Right hindlimb (tissue), 1 donor: ENCODE measurements at places on chromosomes 2 and 18.

DNA sequence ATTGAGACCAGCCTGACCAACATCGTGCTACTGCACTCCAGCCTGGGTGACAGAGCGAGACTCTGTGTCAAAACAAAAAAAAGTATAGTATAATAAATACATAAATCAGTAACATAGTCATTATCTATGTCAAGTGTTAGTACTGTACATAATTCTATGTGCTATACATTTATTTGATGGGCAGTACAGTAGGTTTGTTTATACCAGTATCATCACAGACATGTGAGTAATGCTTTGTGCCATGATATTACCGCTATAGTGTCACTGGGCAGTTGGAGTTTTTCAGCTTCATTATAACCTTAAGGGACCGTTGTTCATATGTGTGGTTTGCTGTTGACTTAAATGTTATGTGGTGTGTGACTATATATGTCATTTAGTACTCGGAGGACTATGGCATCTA, 24.9 kb downstream of the MTA3 start:
- no peak for DNase-seq

DNA sequence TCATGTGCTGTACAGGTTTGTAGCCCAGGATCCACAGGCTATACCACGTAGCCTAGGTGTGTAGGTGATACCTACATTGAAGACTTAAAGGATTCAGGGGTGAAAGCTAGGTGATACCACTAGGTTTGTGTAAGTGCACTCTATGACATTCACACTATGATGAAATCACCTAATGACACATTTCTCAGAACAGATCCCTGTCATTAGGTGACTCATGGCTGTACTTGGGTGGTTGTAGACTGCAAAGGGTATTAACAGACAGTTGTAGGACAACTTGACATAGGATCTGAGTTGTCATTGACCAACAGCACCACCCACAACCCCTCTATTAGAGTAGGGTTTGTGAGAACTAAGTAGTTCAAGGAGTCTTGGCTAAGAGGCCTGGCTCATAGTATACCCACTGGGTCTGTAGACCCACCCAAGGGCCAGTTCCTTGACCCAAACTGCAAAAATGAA, 27.7 kb upstream of the SMCHD1 start:
- DNase-seq = no peak

DNA sequence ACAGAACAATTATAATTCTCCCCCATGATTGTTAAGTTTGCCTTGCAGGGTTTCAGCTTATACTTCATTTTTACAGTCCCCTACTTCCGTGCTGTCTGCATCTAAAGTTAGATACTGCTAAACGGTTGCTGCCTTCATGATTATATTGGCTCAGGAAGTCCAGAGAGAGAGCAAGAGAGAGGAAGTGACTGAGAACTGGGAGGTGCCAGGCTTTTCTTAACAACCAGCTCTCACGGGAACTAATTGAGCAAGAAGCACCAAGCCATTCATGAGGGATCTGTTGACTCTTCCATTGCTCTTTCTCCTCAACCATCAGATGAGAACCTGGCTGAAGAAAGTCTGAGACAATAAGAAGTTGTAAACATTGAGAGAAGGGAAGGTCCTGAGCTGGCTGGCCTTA, 125.5 kb upstream of the SIX2 start:
- DNase-seq = no peak

GRCh38 chr2:11478899-11479605, 13.1 kb upstream of the E2F6 start:
- no peak for DNase-seq

DNA sequence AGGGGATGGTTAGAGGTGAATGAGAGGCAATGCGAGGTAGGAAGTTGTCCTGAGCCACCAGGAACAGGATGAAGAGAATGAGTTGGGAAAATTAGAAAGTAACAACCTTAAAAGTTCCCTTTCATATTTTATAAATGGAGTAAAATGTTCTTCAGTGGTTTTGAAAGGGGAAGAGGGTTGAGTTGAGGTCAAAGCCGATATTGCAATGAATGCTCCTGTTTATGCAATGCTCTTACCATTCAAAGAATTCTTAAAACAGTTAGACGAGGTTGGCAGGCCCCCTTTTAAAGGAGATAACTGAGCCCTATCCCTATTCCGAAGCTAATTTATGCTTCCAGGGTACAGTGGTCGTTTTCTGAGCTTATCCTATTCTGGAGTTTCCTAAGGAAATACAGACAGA, 2110.3 kb upstream of the CELF4 start:
- DNase-seq = no peak

DNA sequence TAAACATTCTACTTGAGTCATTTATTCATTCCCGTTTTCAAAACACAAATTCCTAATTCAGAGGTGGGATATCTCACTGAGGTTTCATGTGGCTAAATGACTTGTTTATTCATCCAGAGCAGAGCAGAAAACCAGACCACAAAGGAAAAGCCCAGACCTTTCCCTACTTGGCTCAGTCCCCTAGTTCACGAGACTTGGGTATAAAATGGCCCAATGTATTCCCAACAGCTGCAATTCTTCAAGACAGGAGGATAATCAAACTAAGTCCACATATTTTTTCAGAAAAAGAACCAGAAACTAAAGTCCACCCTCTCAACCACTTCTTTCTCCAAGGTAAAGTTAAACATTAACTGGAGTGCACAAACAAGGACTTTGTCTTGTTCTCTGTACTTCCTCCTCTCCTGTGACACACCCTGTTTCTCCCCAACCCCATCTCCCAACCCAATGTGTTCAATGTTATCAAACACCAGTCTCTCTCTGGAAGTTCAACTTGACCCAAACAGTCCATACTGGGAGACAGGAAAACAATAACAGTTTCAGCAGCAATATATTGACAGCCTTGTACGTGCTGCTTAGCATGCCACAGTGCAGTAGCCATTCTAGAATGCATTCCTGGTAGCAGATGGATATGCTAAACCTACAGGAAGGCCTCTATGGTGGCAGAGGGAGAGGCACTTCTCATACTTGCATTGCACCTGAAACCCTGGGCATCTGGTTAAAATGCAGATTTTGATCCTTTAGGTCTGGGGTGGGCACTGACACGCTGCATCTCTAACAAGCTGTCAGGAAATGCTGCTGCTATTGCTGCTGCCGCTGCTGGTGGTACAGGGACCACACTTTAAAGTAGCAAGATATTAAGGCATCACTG, 110.7 kb downstream of the INO80D start:
- no peak for DNase-seq

GRCh38 chr2:44528595-44528994, 166.8 kb downstream of the CAMKMT start:
- DNase-seq = no peak

GRCh38 chr18:62768558-62768943, 53.2 kb downstream of the PHLPP1 start:
- DNase-seq = no peak

- DNase-seq = no peak
Observed at GRCh38 chr2:158786897-158787296, 8.2 kb upstream of the DAPL1 start.

GRCh38 chr18:45119876-45120275, 439.2 kb downstream of the SETBP1 start:
- no peak for DNase-seq
